ENCODE measurements at places on chromosomes 7 and 10. TPM values are rescaled to one million over a fixed set of nuclear protein-coding genes. Genes with fewer than 3 reads are reported as not detected.

DNA sequence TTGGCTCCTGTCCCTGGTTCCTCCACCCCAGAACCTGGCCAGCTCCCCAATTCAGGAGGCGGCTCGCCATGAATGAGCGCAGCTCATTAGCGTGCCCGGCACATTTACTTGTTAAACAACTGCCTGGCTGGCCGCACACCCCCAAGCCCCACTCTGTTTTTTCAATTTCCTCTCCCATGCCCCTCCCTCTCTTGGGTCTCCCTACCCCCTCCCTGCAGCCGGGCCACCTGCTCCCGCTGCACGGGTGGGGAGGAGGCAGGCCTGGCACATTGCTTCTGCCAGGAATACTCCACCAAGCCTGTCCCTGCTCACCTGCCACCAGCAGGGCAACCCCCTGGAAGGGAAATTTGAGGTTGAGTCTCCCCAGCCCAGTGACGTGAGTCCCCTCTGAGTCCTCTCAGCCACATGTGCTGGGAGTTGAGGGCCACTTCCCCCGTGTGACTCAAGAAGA, 2.5 kb upstream of the SLIT1 start:
- DNase-seq: no peak

GRCh38 chr7:111083413-111083812, 7.5 kb upstream of the LRRN3 start:
- no peak for DNase-seq

ERVW-1 gene
- not detected for total RNA-seq

- DNase-seq: no peak
Measured at GRCh38 chr7:86243171-86243570, 400.5 kb upstream of the GRM3 start.

PDZD8 gene
- total RNA-seq: 15.3 TPM

- no peak for DNase-seq
Measured at GRCh38 chr10:3231951-3232730, 59.6 kb upstream of the PITRM1 start.

VENTX gene
- not detected for total RNA-seq

LGI1 gene
- total RNA-seq: not detected

GRCh38 chr10:88149906-88150305, 286.5 kb downstream of the PTEN start:
- no peak for DNase-seq

GRCh38 chr7:16719699-16720098, 33.9 kb upstream of the TSPAN13 start:
- no peak for DNase-seq

CXCL12 gene
- total RNA-seq: 0.40 TPM

- no peak for DNase-seq
Measured at GRCh38 chr10:70587045-70587658, 15.4 kb downstream of the PRF1 start.

DNA sequence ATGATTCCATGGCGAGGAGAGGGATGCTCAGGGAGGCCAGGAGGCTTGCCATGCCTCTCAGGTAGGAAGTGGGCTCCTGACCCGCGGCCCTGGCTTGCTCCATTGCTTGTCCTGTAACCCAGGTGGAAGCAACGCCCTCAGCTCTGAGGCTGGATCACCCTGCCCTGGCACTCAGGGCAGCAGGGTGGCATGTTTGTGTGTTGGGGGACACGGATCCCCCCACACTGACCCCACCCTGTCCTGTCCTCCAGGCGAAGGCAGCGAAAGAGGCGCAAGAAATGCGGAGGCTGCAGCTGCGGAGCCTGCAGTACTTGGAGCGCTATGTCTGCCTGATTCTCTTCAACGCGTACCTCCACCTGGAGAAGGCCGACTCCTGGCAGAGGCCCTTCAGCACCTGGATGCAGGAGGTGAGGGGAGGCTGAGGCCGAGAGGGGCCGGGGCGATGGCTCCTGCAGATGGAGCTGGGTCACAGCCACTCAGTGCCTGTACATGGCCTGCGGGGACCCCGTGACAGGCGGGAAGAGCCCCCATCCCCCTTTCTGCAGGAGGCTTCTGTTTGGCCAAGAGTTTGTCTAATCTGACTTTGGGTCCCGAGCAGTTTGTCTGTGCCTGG, 38.3 kb downstream of the PRF1 start:
- DNase-seq: no peak

GRCh38 chr7:15305002-15305600, 256.7 kb downstream of the AGMO start:
- no peak for DNase-seq

GRCh38 chr10:112711366-112711765, 238.7 kb upstream of the TCF7L2 start:
- DNase-seq: no peak

TMEM254 gene
- total RNA-seq: 4.1 TPM

TMEM184A gene
- total RNA-seq: not detected

FAM237B gene
- total RNA-seq: not detected

MRLN gene
- not detected for total RNA-seq

ETV1 gene
- total RNA-seq: 8.1 TPM

DNA sequence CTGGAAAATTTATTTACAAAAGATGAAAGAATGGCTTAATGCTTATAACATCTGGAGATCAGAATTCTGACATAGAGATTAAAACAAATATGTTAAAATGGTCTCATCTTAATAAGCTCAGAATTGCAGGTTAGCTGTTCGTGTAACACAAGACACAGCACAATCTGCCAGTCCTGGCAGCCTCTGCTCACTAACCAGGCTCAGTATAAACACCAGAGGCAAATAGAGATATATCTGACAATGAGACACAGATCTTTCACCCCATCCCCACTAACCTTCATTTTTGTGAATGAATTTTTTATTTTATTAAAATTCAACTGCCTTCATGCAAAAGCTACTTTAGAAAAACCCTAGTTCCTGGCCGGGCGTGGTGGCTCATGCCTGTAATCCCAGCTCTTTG, 51.8 kb downstream of the RELN start:
- DNase-seq: no peak

SLC18A3 gene
- total RNA-seq: not detected

ZNF425 gene
- total RNA-seq: 0.73 TPM

DNA sequence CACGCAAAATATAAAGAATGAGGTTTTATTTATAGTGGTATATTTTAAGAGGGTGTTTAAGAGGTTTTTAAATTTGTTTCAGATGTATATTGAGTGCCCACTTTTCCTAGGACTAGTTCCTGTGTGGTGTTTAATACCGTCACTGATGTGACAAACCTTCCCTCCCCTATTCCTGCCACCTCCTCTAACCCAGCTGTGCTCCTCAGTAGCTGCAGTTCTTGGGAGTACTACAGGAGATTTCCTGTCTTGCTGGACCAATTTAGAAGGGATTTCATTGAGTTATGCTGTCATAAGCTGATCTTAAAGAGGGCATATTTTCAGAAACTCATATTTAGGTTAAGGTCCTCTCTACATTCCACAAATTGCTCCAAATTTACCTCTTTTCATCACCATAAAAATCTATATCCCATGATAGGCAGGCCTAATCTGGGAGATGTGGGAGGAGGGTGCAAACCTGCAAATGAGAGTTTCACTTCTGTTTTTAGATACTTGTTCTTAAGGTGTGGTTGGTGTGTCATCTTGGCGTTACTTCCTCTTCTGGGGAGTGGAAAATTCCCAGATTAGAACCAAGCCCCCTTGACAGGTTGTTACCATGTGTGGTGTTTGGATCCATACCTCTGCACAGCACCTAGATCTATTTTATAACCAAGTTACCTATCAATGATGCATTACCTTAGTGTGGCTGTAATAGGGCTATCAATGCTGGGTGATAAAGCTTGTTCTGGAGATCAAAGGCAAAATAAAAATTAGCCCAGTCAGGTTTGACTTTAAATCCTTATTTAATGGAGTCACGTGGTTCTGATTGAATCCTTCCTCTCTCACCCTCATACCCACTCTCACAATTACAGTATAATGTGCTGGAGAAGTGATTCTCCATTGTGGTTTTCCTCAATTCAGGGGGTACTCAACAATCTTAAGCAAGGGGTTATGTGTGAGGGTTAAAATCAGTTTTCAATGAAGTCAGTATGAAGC, 141.1 kb downstream of the CDK14 start:
- DNase-seq: no peak

DNA sequence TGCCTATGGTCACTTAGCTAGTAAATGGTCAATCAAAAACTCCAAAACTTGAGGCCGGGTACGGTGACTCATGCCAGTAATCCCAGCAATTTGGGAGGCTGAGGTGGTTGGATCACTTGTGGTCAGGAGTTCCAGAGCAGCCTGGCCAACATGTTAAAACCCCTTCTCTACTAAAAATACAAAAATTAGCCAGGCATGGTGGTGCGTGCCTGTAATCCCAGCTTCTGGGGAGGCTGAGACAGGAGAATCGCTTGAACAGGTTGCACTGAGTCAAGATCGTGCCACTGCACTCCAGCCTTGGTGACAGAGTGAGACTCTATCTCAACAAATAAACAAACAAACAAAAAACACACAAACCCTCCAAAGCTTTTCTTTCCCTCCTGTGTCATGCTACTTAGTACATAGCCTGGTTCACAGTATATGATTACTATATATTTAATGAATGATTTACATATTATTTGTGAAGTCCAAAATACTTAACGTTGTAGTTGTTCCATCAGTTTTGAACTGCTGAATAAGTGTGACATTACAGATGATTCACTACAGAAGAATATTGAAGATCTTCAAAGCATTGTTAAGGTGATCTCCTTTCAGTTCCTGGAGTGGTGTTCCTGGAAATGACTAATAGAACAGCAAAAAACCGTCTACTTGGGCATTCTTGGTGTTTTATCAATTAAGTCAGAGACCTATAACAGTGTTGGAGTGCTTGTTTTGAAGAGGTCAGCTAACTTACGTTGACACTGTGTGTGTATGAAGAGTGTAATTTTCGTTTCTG, 72.9 kb downstream of the ADK start:
- peak; percentile 52 for DNase-seq

DNA sequence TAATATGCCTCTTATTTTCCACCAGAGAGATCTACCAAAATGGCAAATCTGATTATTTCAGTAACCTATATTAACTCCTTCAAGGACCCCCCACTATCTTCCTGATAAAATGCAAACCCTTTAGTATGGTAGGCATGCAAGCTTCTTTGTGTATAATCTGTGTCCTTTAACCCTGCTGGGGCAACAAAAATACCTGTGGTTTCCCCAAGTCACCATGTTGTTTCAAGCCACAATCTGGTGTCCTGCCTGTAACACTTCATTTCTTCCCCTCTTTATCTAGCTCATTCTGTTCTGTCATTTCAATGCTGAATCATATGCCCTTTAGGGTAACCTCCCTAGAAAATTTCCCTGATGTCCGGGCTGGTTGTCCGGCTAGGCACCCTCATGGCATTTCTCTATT, 5.3 kb downstream of the CALCR start:
- no peak for DNase-seq

GRCh38 chr10:52949899-52950298, 177.3 kb upstream of the MBL2 start:
- DNase-seq: no peak

PHYHIPL gene
- total RNA-seq: not detected

OLAH gene
- total RNA-seq: 0.14 TPM

DNA sequence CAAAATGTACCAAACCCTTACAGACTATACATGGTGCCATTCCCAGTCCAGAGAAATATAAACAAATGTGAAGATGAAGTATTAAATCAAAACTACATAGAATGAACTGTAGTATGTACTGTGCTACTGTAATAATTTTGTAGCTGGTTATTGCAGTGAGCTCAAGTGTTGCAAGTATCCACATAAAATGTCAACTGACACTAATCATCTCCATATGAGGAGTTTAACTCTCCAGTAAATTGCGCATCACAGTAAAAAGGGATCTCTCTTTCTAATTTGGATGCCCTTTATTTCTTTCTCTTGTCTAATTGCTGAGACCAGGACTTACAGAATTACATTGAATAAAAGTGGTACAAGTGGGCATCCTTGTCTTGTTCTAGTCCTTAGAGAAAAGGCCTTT, 165.5 kb downstream of the CPED1 start:
- no peak for DNase-seq

IFRD1 gene
- 45.5 TPM for total RNA-seq

NUTM2B gene
- total RNA-seq: 0.11 TPM
